ENCODE measurements at places on chromosomes 16 and 17.

DNA sequence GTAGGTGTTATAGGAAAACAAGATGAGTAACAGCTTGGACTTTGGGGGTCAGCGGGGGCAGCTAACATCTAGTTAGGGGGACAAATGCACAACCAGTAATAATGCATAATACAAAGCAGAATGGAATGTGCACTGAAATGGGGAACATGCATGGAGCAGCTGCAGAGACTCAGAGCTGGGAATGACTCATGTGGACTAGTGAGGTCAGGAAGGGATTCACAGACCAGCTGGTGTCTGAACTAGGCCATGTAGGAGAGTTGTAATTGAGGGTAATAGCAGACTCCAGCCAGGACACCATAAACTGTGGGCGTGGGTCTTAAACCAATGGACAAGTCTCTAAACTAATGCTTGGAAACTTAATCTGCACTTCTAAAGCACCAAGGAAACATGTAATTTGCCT, 176.8 kb upstream of the ASIC2 start:
- DNase-seq = no peak

GRCh38 chr17:34988644-34989043, 8.3 kb downstream of the LIG3 start:
- DNase-seq = no peak

DNA sequence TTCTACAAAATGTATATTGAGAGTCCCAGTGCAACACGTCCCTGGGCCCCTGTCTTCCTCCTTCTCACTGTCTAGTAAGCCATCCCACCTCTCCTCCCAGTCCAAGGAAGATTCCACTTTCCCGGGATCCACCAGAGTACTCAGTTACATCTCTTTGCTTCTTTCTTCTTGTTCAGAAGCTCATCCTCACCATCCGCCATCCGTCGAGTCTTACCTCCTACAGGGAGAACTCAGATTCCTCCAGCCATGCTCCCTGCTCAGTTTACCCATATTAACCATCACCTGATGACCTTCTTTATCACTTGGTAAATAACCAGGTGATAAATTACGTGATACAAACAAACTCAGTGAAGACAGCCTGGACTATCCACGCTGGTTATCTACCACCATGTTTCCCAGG, 57.1 kb downstream of the CYTH1 start:
- no peak for DNase-seq

- no peak for DNase-seq
Observed at GRCh38 chr17:27539152-27539551, 82.9 kb downstream of the KSR1 start.

- DNase-seq = peak; percentile 76
Observed at GRCh38 chr17:7060165-7060891, 16.4 kb upstream of the SLC16A11 start.

DNA sequence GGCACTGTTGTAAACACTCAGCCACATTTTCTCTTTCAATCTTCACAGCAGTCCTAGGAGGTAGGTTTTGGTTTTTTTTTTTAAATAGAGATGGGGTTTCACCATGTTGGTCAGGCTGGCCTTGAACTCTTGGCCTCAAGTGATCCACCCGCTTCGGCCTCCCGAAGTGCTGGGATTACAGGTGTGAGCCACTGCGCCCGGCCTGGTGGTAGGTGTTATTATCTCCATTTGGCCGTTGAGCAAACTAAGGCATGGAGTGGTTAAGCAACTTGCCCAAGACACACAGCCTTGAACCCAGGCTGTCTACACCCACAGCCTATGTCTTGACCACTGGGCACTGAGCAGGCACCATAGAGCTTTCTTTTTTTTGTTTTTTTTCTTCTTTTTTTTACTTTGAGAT, 8.6 kb downstream of the SGCA start:
- no peak for DNase-seq

DNA sequence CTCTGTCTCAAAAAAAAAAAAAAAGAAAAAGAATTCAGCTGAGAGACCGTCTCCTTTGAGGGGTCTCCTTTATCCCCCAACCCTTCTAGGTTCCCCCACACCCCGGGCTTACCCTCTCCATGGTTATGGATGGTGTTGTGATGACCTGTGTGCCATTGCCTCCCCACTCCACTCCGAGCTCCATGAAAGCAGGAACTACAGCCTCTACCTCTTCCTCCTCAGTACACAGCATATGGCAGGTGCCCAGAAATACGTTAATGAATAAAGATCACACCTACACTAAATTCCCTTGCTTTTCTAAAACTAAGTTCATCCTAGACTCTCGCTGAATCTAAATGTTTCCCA, 17.2 kb downstream of the COPRS start:
- no peak for DNase-seq

DNA sequence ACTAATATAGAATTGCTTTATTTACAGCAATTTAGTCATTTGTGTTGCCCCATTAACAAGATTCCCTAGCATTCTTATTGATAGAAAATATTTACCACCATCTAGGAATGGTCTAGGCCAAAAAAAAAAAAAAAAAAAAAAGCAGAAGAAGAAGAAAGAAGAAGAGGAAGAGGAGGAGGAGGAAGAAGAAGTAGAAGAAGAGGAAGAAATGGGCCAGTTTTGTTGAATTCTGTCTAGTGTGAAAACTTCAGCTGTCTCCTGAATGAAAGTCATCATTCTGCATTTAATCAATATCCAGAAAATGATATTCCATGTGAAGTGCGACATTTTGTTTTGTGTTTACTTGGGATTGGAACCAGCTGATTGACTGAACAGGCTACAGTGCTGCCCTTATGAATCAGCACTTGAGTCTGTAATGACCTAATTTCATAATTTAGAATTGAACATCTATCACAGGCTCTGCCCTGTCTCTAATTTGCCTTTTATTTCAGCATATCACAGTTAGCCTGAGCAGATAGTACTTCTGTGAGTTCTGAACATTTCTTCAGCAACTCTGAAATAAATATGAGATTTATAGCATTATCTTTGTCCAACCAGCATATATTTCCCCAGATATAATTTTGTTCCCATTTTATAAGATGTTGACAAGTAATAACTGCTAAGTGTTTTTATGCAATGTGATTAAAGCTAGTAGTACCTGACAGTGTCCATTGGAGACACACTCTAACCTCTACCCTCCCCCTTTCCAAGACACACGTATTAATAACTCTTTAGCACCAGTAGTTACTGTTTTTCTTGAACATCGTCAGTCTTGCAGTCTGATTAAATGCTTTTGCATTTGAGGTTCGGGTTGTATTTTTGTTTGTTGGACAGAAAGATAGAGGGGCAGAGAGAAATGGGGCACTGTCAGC, 5.9 kb downstream of the ANKFN1 start:
- DNase-seq = no peak

DNA sequence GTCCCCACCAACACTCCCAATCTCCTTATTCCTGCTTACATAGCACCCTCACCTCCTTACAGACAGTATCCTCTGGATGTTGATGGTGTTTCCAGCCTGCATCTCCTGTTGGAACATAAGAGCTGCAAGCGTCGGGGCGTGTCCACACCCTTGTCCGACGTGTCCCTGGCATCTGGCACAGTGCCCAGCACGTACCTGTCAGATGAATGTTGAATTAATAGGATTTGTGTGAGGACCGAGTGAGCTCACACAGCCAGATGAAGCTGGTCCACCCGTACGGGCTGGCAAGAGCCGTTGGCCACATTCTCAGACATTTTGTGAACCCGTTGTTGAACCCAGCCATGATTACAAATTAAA, 12.2 kb upstream of the CBX4 start:
- no peak for DNase-seq

DNA sequence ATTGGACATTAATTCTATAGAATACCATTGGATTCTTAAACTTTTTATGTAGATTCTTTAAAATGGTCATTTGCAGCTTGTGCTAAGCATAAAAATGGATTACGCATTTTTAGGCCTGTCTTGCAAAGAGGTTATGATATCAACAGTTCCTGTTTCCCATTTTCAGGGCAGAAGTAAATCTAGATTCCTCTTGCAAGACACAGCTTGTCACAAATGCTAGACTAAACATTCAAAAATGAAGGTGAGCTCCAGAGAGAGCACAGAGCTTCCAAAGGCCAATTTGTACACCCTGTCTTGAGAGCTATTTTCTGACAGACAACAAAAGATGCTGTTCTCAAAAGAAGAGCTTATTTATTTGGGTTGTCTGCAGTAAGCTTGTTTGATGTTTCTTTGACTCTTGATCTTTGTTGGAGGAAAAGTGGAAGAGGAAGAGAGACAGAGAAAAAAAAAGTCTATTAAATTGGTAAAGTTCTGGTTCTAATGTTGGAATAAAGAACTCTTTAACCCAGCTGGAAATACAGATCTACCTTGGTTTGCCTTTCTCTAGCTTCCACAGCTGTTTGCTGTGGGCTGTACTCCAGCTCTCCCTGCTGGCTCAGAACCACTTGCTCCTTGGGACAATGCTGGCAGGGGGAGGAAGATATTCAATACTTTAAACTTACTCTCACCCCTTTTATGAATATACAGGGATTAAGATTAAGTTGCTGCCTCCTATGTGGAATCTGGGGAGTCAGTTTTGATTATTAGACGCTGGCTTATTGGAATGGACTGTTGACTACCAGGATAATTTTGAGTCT, 651.8 kb downstream of the CDH11 start:
- no peak for DNase-seq

DNA sequence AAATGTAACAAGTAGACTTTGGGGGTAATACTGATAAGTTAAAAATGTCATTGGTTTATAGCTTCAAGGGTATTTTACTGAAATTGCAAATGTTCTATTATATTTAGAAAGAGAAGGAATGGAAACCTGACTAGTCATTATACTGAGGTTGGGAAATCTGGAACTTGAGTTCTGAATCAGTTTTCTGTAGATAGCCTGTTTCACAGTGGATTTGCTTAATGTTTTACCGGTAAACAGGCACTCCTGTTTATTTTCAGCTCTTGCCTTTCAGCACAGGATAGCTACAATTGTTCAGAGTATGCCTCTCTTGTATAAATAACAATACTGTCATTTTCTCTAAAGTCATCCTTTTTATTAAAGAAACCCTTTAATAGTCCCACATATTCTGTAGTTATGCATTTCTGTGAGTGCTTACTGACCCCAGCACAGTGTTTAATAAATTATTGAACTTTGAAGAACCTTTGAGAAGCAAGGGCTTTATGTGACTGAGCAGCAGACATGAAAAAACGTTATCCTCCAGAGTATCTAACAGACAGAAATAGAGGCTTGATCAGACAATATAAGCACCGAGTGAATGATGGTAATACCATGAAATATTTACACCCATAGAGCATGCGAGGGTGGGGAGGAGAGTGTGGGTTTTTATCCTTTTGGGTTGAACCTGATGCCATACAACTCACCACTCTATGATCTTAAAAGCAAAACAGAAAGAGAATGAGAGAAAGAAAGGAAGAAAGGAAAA, 58.2 kb downstream of the FTO start:
- DNase-seq = no peak

GRCh38 chr16:70470927-70471341, 16.5 kb downstream of the FCSK start:
- DNase-seq = peak; percentile 44

GRCh38 chr17:73490851-73491250, 153.4 kb downstream of the SDK2 start:
- DNase-seq = no peak

DNA sequence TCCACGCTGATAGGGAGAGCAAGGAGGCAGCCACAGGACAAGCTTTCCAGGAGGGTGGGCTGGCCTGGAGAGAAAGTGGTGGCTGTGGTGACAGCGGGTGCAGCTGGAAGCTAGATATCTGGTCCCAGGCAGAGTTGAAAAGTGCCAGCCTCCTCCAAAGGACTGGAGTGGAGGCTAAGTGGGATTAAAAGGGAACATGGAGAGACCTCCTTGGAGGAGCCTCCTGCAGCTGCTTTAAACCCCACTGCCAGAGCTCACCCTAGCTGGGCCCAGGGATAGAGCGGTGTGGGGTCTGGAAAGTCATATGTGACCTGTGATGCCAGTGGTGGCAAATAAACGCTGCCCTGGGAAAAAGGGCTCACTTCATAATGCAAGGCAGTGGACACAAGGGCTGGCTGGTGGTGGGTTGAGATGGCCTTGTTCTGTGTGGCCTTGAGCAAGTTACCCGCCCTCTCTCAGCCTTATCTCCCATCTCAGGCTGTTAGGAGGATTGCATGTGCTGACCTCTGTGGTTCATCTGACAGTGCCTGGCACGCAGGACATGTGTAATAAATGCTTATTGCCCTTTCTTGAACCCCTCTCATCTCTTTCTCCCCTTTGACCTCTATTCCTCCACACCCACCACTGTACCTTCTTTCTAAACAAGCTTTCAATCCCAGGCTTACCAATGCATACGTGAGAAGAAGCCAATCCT, 61.0 kb upstream of the LGALS9 start:
- no peak for DNase-seq

GRCh38 chr16:53065461-53066061, 10.8 kb downstream of the CHD9 start:
- DNase-seq = no peak

DNA sequence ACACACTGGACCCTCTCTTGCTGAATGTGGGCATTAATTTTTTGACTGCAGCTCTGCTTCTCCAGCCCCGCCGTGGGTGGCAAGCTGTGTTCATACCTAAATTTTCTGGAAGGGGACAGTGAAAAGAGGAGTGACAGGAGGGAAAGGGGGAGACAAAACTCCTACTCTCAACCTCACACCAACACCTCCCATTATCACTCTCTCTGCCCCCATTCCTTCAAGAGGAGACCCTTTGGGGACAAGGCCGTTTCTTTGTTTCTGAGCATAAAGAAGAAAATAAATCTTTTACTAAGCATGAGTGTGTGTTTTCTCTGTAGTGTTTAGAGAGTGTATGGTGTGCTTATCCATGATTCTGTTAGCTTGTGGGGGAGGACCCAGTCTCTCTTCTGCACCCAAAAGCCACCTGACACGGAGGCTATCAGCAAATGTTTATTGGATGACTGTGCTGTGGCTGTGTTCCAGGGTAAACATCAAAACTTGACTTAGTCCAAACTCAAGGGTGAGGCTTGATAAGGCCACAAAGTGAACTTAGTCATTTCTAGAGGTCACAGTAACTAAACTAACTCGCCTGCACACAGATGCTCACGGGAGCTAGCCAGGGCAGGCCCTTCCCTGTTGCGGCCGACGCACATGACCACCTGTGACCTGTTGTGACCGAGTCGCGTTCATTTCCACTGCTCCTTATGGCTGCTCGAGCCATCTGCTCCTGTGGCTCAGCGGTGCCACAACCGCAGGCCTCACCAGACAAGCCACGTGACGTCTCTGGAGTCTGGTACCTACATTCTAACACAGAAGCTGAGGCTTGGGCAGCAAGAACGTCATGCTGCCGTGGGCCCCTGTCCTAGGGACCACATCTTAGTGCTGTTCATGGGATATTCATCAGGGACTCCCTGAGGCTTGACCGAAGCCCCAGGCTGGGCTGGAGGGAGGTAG, 9.8 kb upstream of the MED11 start:
- DNase-seq = peak; percentile 51

GRCh38 chr17:33009636-33010035, 18.0 kb downstream of the SPACA3 start:
- no peak for DNase-seq

GRCh38 chr16:13012601-13013000, 111.2 kb downstream of the SHISA9 start:
- no peak for DNase-seq

GRCh38 chr16:23563186-23563585, 5.7 kb downstream of the UBFD1 start:
- no peak for DNase-seq

Data from H54 (cell line).